ENCODE measurements at places on chromosomes 6 and 20.
A peak's percentile ranks its signal among the peaks of the same experiment; 100 is the strongest.

GRCh38 chr6:6724539-6725467, 136.3 kb downstream of the LY86 start:
- peak; percentile 88 for DNase-seq

DNA sequence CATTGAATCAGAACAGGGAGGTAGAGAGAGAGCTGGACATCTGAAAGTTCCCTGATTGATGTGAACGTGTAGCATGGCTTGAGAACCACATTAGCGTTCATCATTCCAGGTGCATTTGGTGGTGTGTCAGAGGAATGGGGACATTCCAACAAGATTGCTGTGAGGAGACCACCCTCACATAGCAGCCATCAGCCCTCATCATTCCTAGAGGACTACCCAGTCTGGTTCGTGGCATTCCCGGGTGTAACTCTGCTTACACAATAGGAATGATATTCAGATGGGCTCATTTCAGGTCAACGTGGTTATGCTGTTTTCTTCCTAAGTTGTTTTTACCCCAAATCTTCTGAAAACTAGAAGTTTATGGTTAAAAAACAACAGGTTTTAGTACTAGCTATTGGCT, 62.2 kb upstream of the KLHL31 start:
- no peak for DNase-seq

GRCh38 chr6:52253494-52253893, 9.2 kb upstream of the IL17F start:
- DNase-seq, result no peak

DNA sequence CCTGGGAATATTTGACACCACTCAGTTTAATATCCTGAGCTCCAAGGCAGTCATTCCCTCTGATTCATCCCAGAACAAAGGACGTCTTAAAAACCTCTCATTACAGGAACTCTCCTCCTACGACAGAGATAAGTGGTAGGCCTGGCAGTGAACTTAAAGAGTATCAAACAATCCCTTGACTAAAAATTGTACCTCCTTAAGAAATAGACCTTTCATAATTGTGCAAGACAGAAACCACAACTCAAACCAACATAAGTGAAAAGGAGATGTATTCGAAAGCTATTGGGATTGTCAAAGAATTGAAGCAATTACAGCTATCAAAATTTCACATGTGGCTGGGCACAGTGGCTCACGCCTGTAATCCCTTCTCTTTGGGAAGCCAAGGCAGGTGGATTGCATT, 19.1 kb upstream of the BNIP5 start:
- peak; percentile 36 for DNase-seq

DNA sequence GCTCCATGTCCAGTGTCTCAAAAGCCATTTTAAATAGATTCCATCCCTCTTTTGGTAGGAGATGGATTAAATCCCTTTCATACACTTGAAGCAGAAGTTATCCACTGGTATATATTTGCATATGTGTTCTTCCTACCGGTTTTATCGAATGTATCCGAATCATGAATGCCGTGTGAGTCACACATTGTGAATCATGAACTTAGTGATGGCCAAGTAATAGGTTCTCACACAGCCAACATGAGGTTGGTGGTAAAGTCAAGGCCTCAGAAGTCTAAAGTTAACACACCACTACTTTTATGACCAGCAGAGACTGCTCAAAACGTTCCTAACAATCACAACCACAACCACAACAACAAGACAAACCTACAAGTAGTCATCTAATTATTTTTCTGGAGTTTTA, 345.5 kb downstream of the THBS2 start:
- DNase-seq, result no peak

DNA sequence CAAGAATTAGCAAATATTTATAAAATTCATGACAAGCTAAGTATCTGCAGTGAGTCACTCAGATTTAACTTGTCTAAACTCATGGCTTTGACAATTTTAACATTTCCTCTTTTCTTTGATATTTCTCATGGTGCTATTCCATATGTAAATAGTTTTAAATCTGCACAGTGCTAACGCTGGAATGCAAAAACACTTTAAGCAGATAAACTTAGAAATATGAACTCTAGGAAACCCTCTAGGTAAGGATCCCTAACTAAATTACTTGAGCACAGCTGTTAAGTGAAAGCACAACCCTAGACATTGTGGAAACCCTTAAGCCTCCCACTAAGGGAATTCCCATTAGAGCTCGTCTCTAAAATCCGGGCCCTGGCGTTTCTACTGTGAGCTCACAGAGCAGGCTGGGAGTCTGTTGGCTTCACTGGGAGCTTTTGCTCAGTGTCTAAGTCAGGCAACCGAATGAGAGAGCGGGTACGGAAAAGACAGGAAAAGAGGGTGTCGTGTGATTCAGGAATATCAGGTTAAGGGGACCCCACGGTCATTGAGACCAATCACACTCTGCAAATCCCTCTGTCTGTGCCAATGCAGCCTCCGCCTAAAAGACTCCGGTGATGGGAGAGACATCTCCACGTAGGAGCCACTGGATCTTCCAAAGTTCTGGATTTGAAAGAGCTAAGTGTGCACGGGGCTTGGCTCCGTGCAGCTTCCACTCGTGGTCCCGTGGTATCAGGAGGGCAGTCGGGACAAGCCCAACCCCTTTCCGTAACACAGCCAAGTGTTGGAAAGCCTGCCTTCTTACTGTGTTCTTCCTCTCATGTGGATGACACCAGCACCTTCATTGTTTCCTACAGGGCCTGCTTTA, 112.3 kb upstream of the RPS6KA2 start:
- DNase-seq, result no peak

DNA sequence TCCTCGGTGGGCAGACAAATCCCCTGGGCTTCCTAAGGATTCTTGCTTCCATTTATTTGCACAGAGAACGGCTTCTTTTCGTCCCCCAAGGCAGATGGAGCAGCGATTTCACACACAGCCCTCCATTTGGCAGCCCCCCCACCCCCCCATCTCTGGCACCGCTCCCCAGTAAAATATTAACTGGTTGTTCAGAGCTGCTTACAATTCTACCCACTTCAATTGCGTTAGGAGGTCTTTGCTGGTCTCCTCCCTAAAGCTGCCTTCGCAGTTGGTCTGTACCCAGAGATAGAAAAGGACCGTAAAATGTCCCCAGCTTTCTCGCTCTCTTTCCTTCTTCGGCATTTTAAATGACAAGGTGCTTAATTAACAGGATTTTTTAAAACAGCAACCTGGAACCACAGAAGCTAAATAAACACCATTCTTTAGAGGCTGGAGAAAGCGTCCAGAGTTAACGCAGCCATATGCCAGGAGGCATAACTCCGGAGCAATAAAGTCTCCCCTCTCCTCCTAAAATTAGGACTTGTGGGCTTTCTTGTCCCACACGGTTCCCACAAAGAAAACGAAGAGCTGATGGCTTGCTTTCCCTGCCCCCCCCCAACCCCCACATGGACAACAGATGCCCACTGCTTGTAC, 1.7 kb upstream of the ZMYND8 start:
- DNase-seq, result no peak

DNA sequence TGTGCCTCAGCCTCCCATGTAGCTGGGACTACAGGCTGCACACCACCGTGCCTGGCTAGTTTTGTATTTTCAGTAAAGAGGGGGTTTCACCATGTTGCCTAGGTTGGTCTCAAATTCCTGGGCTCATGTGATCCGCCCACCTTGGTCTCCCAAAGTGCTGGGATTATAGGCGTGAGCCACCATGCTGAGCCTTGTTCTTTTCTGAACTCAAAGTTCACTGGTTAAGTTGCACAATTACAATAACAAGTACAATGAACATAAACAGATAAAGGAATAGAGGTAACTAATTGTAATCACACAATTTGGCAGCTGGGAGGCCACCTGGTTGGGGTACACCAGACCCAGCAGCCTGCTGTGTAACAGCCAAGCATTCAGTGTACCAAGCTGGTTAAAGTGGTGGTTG, 6.7 kb downstream of the NUDT3 start:
- no peak for DNase-seq

- peak; percentile 39 for DNase-seq
Observed at GRCh38 chr20:18288749-18289267, 481 bp downstream of the ZNF133 start.

GRCh38 chr20:38165089-38165965, at the start of gene TGM2:
Gene TGM2 (minus strand): TSS chr20:38165270. CDS start chr20:38165198, 72 bp downstream.
- DNase-seq, result peak; percentile 91

- DNase-seq, result peak; percentile 86
Observed at GRCh38 chr6:31116661-31117385, 2.2 kb downstream of the PSORS1C1 start.

GRCh38 chr6:106460481-106460880, 100.0 kb downstream of the CRYBG1 start:
- DNase-seq, result no peak

GRCh38 chr6:5127106-5127687, 42.1 kb downstream of the PPP1R3G start:
- no peak for DNase-seq

DNA sequence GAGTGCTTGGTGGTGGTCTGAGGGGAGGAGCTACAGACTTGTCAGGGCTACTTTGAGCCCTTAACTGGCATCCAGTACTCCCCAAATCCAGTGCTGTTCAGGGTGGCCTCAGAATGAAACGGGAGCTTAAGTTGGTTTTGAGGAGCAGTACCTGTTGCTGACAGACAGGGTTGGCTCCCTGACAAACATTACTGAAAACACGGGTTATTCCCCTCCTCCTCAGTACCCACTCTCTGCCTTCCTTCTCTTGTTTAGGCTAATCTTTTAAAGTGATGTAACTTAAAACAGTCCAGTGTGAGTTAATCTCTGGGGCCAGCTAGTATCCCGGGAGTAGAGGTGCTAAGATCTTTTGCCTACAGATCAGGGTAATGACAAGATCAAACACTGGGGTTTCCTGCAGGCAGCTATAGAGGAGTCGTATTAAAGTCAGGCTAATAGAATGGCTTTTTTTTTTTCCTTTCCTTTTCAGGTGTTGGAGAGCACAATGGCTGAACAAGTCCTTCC, 3.7 kb downstream of the TNFAIP3 start:
- peak; percentile 20 for DNase-seq

- peak; percentile 48 for DNase-seq
Observed at GRCh38 chr20:25389401-25389857, 1.2 kb downstream of the ABHD12 start.

GRCh38 chr20:63704749-63705117, 3.0 kb downstream of the ARFRP1 start:
- no peak for DNase-seq

GRCh38 chr6:6586671-6587526, 1.6 kb upstream of the LY86 start:
- DNase-seq, result no peak

DNA sequence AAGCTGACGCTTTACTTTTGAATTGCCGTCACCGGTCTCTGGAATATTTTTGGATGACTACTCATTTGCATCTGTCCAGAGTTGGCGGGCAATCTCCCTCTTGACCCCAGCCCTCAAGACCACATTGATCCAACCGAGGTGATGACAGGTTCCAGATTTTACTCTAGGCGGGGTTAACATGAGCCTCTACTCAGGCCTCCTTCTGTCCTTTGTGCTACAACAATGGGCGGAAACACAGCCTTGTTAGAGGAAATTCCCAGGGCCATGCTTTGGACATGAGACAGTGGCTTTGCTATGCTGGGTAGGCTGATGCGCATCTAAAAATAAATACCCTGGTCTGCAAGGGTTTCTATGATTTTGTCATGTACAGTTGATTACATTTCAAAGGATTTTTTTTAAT, 27.0 kb upstream of the ADGRF5 start:
- DNase-seq, result peak; percentile 100

DNA sequence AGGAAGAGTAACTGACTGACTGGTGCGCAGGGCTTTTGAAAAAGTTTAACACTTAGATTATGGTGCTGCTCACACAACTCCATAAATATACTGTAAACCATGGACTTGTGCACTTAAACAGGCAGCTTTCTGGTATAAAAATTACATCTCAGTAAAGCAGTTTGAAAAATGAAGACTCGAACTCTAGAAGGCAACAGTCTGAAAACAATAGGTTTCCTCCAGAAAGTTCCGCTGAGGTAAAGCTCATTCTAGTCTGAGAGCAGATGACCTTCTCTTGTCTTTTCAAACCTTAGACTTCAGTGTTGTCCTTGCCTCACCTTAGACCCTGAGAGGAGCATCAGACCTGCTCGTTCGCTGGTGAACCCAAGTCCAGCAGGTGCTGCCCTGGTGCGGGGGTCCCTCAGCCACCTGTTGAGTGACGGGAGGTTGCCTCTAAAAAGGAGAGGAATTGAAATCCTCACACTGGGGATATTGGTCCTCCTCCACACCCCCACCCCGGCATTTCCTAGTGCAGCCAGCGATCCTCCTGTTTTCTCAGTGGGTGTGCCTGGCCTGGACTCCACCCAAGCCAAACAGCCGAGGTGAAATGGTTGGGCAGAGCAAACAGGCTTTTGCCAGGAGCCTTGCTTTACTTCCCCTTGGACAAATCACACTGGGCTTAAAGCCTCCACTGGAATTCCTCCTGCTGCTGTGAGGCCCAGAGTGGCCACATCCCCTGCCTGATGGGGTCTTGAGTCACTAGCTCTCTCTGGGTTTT, 14.7 kb upstream of the PYGB start:
- peak; percentile 50 for DNase-seq

DNA sequence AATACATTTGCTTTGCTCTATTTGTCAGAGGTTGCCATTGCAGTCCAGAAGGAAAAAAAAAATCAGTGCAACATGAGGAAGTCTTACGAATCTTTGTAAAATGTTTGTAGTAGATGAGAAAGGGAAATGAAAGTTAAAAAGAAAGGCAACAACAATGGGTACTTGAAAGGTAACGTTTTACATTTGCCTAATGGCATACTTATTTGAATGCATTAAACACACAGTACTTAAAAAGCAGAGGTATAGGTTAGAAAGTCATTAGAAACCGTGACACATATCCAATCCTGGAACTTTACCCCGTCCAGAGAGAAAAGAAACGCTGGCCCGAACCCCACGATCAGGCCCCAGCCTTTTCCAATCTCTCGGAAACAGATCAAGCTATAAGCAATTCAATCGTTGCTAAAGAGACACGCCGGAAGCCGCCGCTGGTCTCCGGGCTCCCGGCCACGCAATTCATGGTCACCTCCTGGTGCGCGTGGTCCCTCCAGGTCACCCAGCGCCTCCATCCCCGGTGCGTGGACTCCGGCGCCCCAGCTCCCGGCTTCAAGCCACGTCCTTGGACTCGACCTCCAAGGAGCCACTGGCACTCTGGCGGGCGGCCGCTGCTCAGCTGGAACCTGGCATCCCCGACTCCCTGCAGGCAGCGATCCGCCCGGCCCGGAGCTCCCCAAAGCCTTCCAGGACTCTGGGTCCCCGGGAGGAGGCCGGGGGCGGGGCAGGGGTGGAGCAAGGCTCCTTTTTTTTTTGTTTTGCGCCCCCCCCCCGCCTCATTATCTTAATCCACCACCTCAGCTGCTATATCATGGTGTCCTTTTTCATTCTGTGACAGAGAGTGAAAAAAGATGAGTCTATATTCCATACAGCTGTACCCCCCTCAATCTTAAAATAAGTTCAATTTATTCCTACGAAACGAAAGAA, at the start of gene SLC18B1:
Gene SLC18B1 (minus strand): TSS at position 687 of the 918 bp plus-strand sequence. CDS start 181 bp downstream, at position 506.
- peak; percentile 41 for DNase-seq

Measured in dermis blood vessel endothelial cell (primary cell).